ENCODE measurements at places on chromosomes 11 and 22. TPM values are rescaled to one million over a fixed set of nuclear protein-coding genes. Genes with fewer than 3 reads are reported as not detected.

- no peak for DNase-seq
Observed at GRCh38 chr22:17143826-17144225, 15.3 kb downstream of the HDHD5 start.

DNA sequence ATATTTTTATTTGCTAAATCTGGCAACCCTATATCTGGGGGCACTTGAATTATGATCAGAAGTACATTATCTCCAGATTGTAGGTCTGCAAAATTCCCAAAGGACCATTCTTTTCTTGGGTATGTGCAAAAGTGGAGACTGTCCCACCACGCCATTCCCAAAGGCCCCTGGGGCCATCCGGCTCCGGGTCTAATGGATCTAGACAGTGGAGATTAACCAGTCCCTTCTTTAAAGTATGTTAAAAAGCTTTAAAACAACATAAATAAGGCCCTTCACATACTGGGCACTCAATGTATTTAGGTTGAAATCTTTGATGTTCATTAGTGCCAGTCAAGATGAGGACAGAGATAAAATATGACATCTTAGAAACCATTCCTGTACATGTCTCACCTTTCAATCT is 124.1 kb downstream of the MAML2 start:
- no peak for DNase-seq

- no peak for DNase-seq
Observed at GRCh38 chr11:120928627-120929026, 95.3 kb upstream of the TBCEL start.

Gene ACR
- not detected for polyA plus RNA-seq

Gene OR51E1
- polyA plus RNA-seq, result 2.2 TPM

Gene SLC2A11
- polyA plus RNA-seq, result 20.9 TPM
